ENCODE measurements at places on chromosomes 13 and 19.
A peak's percentile ranks its signal among the peaks of the same experiment; 100 is the strongest.

DNA sequence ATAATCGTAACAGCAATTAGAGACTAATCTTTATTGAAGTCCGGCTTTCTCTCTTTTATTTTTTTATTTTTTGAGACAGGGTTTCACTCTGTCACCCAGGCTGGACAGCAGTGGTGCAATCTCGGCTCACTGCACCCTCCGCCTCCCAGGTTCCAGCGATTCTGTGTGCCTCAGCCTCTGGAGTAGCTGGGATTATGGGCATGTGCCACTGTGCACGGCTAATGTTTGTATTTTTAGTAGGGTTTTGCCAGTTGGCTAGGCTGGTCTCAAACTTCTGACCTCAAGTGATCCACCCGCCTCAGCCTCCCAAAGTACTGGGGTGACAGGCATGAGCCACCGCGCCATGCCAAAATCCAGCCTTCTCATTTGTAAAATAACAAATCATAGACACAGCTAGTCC, 3.7 kb downstream of the APOC2 start:
- DNase-seq, result no peak

DNA sequence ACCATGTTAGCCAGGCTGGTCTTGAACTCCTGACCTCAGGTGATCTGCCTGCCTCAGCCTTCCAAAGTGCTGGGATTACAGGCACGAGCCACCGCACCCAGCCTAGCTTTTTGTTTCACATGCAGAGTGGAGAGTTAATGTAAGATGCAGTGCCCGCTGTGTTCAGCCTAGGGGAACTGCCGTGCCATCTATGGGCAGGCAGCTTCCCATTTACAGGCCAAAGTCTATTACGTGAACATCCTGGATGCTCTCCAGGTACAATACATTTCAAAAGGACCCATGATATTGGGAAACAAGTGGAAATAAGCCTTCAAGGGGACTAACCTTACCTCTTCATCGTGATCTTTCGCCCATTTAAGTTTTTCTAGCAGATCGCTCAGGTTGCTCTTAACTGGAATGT, 10.1 kb downstream of the POGLUT2 start:
- no peak for DNase-seq

- DNase-seq, result peak; percentile 67
Measured at GRCh38 chr13:110471833-110472162, 89.7 kb downstream of the RAB20 start.

GRCh38 chr19:12838182-12838885, at the start of gene MAST1:
TSS of gene MAST1 (plus strand) at chr19:12838515. CDS start at chr19:12838573, 58 bp downstream.
- DNase-seq, result no peak

GRCh38 chr19:29622166-29623070, 16.3 kb downstream of the POP4 start:
- no peak for DNase-seq

- DNase-seq, result peak; percentile 51
Measured at GRCh38 chr19:55255618-55256423, 3.0 kb downstream of the PPP6R1 start.

GRCh38 chr19:15285896-15286591, 46.3 kb downstream of the BRD4 start:
- peak; percentile 35 for DNase-seq

- DNase-seq, result no peak
Measured at GRCh38 chr19:16920816-16921529, 32.2 kb downstream of the F2RL3 start.

DNA sequence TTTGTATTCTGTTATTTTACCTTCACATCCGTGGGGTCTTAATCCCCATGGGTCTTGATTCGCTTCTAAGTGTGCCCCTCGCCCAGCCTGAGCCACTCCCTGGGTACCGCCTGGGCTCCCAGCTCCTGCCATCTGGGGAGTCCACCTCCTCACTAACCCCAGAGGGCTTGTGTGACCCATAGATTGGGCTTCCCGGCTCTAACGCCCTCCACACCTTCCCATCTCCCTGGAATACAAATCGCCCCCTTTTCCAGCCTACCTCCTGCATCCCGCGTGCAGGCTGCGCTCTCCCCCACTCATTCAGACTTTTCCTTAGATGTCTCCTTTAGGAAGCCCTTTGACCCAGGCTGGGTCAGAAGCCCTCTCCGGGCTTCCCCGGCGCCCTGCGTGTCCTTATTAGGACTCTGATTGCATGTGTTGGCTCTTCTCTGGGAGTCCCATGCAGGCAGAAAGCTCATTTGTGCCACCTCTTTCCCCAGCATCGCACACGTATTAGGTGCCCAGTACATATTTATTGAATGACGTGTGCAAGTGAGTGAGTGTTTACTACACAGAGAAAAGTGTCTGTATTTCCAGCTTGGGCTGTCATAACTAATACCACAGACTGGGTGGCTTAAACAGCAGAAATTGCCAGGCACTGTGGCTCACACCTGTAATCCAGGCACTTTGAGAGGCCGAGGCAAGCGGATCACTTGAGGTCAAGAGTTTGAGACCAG, 757 bp downstream of the CCDC124 start:
- no peak for DNase-seq

GRCh38 chr19:31110336-31110735, 238.9 kb downstream of the TSHZ3 start:
- no peak for DNase-seq

- DNase-seq, result no peak
Measured at GRCh38 chr19:36081385-36081784, 26.7 kb downstream of the WDR62 start.

GRCh38 chr13:111865046-111865445, 201.9 kb upstream of the SOX1 start:
- DNase-seq, result no peak

DNA sequence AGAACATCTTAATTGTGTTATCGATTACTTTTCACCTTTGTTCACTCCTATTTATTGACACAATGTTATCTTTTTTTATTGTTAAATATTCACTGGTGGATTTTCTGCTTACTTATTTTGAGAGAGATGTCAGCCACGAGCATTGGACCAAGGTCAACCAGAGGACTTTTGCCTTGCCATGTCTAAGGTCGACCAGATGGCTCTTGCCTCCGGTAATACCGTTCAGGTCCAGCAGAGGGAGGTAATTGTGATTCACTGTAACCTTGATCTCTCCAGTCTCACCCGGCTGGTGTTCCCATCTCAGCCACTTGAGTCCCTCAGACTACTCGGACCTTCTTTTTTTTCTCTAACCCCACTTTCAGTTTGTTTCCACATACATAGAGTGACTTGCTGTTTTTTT, 1438.1 kb downstream of the UQCRFS1 start:
- DNase-seq, result peak; percentile 18

DNA sequence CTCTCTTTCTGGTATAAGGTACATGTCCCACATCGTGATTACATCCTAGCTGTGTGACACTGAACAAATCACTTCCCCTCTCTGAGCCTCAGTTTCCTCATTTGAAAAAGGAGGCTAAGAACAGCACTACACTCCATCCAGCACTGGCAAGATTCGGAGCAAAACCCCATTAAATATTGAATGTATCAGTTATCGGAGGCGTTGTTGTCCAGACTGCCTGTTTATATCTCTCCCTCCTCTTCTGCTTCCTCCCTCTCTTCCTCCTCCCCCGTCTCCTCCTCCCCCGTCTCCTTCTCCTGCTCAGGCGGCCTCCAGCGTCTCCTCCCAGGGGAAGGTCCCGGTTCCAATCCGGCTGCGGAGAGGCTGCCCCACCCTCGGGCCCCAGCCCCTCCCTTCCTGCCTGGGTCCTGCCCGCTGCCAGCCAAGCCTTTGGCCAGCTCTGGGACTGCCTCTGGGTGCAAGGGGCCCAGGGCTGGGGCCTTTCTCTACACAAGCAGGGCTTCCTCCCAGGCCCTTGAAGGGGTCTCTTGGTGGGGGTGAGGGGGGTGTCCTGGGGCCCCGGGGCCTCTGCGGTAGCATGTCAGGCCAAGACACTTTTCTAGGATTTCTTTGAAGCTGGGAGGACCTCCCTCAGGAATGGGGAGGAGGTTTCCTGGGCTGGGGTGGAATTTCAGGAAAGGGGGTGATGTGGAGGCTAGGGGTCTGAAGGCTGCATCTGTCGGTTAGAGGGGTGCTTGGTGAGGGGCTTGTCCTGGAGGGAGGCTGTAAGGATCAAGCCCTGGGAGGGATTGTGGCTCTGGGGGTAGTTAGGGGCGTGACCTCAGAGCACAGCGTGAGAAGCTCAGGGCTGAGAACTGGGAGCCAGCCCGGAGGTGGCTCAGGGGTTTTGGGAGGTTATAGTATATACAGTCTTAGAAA, 1.9 kb downstream of the RRAS start:
- DNase-seq, result no peak

DNA sequence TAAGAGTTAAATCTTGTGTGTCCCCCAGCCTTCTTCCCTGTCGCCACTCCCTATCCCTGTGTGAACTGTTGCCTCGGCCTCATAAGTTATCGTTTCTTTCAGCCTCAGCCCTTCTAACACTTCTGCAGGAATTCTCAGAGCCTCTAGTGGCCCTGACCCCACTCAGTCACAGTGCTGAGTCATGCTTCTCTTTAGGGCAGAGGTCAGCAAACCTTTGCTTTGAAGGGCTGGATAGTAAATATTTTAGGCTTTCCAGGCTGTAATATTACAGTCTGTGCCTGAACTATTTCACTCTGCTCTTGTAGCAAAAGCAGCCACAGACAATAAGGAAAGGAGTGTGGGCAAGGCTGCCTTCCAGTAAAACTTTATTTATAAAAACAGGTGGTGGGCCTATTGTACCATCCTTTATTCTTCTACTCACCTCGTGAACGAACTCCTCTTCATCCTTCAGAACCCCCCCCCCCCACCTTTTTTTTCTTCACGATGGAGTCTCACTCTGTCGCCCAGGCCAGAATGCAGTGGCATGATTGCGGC, 22.1 kb downstream of the MYO9B start:
- no peak for DNase-seq

DNA sequence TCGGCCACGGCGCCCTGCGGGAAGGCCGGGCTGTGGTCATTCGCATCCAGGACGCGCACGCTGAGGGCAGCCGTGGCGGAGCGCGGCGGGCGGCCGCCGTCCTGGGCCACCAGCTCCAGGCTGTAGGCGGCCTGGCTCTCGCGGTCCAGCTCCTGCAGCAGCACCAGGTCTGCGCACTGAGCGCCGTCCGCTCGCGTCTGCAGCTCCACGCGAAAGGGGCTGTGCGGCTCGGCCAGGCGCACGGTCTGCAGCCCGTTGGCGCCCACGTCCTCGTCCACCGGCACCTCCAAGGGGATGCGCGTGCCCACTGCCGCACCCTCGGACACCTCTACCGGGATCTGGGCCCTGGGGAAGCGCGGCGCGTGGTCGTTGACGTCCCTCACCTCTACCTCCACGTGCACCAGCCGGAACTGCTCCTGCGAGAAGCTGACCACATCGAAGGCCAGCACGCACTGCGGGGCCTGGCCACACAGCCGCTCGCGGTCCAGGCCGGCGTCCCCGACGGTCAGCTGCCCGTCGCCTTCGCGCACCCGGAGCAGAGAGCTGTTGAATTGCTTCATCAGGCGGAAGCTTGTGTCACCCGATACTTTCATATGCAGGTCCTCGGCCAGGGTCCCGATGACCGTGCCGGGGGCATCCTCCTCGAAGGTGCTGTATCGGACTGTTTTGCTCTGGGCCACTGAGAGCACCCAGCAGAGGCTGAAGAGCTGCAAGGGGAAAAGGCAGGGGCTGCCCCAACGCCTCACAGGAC, 583 bp downstream of the PCDH8 start:
- DNase-seq, result no peak

GRCh38 chr19:2926341-2927031, 18.3 kb downstream of the ZNF77 start:
- DNase-seq, result no peak

- DNase-seq, result no peak
Measured at GRCh38 chr19:8500158-8500557, 2.3 kb downstream of the PRAM1 start.

- DNase-seq, result no peak
Measured at GRCh38 chr13:28586439-28587173, 72.3 kb upstream of the POMP start.

DNA sequence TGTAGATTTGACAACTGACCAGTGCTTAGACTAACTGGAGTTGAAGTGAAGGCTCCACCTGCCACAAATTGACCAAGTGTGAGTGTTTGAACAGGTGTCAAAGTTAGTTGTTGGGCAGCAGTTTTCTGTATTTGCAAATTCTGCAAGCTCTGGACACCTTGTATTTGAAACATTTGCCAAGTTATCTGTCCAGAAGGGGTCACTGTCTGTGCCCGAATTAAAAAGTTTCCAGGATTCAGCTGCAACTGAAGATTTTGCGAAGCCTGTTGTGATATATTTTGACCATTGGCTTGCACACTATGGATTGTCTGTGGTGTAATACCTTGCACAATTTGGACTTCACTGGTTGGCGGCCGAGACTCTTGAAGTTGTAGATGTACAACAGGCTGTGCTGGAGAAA, 1690.7 kb downstream of the SLITRK5 start:
- DNase-seq, result no peak

DNA sequence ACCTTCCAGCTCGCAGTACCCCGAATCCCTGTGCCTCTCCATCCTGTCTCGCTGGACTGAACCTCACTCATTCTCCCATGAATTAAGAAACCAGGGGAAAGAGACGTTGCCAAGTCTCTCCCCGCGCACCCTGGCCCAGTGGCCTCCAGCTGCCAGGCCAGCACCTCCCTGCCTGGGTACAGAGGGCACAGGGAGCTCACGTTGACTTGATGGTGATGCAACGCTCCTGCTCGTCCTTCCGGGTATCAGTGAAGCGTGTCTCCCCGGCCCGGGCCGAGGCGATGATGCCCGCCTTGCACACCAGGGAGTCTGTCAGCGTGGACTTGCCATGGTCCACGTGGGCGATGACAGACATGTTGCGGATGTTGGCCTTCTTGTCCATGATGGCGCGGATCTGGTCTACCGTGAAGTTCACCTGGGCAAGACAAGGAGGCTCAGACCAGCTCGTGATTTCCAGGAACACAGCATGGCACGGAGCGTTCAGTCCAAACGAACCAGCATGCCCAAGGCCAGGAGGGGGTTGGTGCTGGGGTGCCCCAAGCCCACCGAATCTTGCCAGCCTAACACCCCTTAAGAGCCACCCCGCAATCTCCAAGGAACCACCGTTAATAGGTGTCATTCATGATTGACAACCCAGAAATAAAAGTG, 1.2 kb downstream of the EEF2 start:
- DNase-seq, result no peak

DNA sequence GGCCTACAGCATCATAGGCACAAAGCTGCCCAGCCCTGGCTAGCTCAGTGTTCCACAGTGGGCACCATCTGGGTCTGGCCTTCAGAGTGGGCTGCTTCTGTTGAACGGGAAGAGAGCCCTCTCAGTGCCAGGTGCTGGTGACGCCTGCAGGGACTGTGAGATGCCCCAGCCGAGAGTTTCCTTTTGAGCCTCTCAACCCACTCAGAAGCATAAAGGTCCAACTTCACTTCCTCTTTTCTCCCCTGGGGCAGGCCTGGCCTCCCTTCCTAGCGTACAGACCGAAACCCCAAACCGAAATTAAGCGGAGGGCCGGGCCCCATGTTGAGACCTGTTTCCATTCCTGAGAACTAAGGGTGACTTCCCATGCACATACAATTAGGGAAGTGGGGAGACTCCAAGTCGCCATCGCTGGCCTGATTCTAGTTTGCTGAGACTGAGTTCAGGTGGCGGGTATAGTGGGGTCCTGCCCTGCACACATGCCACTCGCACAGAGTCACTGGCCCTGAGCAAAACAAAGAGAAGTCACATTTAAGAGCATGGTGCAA, 6.9 kb downstream of the RAB8A start:
- DNase-seq, result peak; percentile 81
